ENCODE measurements at places on chromosomes 3 and 15.

DNA sequence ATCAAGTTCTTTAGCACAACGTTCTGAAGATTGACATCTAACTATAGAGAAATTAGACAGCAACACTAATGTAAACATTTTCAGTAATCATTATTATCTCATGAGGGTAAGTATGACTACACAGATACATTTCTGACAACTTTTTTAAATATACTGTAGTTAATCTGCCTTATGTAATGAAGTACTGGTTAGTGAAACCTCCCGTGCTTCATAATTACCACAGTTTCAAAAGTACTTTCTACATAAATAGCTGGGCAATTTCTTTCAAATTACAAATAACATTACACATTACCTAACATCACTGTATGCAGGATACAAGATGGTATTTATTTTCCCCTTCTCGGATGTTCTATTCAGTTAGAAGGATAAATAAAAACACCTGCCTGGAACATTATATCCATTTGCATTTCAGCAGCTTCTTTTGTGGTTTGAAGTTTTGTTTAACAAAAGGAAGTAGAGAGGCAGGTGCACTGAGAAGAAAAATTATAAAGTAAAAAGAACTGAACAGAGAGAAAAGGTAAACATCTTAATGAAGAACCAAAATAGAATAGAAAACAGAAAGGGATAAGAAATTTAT lies 1241.5 kb upstream of the GBE1 start:
- DNase-seq = no peak

DNA sequence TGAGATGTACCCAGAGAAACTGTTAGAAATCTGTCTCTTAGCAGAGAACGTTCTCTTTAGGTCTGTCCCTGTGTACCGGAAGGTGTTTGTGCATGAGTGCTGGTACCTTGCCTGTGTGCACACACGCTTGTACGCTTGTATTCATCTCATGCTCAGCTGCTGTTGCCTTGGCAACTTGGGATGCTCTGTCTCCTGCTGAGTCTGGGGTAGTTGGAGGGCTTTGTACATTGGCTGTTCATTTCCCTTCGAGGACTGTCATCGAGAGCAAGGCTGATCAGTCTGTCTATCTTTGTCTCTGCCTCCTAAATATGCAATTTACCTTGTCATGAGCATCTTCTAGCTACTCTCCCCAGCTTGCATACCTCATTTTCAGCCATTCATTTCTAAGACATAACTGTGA lies 147.2 kb downstream of the SLCO3A1 start:
- DNase-seq = no peak

DNA sequence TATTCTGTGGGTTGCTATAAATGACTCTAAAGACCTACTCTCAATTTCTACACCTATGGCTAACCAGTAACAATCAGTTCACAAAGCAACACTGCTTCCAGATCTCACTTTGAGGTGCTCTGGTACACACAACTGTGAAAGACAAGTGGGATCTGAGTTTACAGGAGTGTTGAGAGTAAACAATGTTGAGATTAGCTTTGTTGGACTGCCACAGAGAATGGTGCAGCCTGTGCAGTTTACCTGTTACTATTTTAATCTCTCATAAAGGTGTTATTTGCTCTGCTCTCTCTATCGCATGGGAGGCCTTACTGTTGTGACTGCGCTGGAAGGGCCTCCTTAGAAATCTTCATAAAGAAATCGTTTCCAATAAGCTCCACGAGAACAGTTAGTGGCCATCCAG lies 112.0 kb downstream of the SOX2 start:
- DNase-seq = no peak

- DNase-seq = no peak
These were observed 4.6 kb upstream of the EPB42 start for GRCh38 chr15:43225201-43225949.

DNA sequence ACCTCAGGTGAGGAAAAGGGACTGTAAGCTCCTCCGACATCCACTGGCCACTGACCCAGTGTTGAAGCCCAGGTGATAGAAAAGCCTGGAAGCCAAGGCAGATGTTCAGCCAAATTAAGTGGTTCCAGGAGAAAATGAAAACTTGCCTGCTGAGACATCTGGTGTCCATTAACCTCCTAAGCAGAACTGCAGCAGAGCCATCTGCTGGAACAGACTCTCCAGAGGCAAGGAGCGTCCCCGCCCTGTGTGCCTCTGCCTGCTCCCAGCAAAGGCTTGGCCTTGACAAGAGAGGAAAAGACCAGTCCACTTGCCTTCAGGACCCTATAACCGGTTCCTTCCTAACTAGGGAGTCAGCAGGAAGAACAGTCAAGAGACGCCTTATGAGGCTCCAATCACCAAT lies 48.2 kb downstream of the SRGAP3 start:
- DNase-seq = no peak

- no peak for DNase-seq
These were observed 318.6 kb downstream of the SUCLG2 start for GRCh38 chr3:67335813-67336212.

DNA sequence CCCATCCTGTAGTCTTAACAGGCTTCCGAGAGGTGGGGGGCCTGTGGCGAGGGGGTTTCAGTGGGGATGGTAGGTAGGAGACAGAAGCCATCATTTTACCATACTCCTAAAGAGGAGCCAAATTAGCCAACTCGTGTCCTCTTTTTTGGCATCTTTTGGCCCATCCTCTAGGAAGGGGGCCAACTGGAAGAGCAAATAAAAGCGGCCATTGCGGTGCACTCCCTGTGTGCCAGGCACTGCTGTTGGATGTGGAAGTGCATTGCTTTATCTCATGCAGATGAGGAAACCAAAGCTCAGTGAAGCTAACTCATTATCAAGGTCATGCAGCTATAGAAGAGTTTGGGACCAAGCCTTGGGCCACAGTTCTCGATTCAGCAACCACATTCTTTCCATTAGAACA lies 6.1 kb downstream of the SEMA4B start:
- DNase-seq = no peak

DNA sequence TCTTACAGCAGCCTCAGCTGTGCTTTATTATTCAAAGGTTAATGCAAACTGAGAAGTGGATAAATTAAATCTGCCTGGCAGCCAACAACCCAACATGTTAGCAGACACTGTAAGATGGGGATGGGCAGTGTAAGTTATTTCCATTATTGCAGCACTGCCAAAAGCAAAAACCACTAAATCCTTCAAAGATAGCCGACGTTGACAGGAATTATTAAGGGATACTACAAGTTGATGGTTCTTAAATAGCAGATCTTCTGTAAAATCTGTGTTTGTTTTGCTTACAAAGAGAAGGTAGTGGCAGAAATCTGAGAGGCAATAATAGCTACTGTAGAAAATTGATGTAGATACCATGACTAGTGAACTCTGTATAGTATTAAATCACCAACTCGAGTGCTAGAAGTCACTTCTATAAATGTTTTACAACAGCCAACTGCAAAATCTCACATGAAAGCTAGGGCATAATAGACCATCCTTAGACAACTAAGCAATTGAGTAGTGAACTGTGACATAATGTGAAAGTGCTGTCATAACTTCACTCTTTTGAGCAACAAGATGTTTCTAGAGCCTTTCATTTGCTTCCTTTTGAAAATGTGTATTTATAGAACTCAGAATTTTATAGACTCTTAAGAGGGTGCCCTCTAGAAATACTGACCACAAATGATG lies 278.6 kb downstream of the UBE2E2 start:
- DNase-seq = no peak

DNA sequence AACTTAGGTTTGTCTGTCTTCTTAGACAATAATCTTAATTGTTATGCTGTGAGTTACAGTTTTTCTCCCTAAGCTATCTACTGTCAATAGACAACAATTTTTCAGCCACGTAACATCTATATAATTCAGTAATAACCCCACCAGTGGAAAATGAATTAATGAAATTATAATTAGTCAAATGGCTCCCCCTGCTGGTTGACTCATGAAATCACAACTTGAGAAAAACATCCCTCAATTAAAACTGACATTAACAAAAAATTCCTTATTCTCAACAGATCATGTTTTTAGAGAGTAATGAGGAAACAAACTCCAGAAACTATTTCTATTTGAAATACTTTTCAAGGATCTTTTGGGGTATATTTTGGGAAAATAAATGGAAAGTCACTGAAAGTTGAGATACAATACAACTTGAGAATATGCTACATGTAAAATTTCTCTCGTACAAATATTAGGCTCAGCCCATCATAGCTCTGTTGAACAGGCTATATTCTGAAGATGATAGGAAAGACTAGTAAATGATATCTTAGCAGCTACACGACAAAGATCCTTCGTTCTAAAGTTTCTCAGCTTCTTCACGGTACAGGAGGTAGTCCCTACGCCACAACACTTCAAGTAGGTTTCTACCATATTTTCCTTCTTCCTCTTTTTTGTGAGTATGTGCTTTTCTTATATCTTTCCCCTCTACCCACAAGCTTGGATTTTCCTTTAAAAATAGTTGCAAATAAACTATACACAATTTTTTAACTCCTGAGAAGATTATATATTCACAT lies 20.7 kb downstream of the PPP1R2 start:
- DNase-seq = no peak

DNA sequence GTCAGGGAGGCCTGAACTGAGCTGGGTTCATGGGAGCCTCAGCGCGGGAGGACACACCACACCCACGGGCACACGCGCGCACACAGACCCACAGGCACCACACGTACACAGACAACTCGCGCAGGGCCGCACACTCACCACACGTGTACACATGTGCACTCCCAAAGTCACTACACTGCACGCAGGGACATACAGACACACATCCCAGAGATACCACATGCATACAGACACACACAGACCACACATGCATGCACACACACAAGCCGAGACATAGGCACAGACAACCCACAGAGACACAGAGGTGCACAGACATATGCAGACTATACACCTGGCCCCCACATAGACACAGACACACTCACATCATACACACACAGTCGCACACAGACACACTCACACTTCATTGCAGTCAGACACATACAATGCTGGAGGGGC lies 1.1 kb upstream of the MGLL start:
- DNase-seq = no peak

DNA sequence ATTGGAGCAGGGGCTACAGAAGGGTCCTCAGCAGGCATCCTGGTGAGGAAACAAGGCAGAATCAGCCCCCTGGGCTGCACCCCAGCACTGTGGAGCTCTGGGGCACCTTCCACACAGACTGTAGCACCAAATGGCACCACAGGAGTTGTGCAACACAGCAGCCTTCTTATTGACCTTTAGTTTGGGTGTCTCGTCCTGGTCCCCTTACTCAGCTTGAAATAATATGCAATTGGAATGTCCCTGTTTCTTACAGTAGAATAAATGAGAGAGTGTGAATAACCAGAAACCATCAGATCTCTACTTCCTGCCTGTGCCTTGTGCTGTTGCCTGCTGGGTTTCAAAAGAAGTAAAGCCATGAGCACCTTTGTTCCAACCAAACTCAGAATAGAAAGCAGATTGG lies 44.5 kb downstream of the RPLP1 start:
- DNase-seq = no peak

GRCh38 chr15:33699691-33700447 lies 268.4 kb upstream of the CHRM5 start:
- DNase-seq = no peak

All from cortex of kidney (tissue), 1 donor.